T-cell (primary cell): ENCODE measurements at places on chromosomes 1 and 21.

DNA sequence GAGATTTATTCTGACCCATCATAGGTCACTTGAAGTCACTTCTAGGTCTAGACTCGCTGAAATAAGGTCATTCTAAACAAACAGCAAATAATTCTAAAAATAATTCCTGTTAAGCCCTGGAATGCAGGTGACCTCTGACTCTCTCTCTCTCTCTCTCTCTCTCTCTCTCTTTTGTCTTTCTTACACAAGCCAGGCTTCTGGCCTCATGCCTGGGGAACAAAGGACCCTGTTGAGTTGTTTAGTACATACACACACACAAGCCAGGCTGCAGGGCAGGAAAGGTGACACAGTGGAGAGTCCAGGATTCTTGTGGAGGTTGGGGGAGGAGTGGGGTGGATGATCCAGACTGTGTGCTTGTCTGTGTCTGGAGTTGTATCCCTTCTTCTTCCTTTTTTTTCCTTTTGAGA lies 4.0 kb upstream of the MEX3A start:
- no peak overlapping the region for H3K4me3 ChIP-seq
- no peak overlapping the region for H3K27ac ChIP-seq
- no peaks in the 10 kb centered on the region for H3K36me3 ChIP-seq
- peaks cover 77% of the 10 kb centered on the region for H3K27me3 ChIP-seq
- DNase-seq = no peak
- H3K4me1 ChIP-seq = peaks cover 29% of the 10 kb centered on the region

GRCh38 chr1:65075123-65075976 lies 72.7 kb upstream of the AK4 start:
- peaks cover 3% of the 10 kb centered on the region for H3K27me3 ChIP-seq
- H3K27ac ChIP-seq = no peak overlapping the region
- H3K4me3 ChIP-seq = no peak overlapping the region
- H3K36me3 ChIP-seq = no peaks in the 10 kb centered on the region

GRCh38 chr1:205258261-205258691 lies 30.5 kb downstream of the TMCC2 start:
- H3K27ac ChIP-seq = no peak overlapping the region
- DNase-seq = no peak
- H3K36me3 ChIP-seq = no peaks in the 10 kb centered on the region
- no peaks in the 10 kb centered on the region for H3K27me3 ChIP-seq
- peaks cover 12% of the 10 kb centered on the region for H3K4me1 ChIP-seq

DNA sequence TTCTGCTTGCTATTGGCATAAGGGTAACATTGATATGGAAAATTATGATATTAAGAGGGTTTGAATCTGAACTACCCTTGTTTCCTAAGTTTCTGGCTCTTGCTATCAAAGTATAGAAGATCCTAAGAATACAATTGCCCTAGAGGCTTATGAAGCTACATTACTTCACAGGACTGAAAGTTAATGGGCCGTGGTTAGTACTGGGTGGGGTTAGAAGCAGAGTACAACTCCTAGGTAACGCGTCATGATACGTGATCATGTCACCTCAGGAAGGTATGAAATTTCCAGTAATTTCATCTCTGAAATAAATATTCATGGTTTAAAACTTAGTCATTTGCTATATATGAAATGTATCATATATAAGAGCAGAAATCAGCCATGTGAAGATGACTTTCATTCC lies 743.8 kb upstream of the NEGR1 start:
- H3K4me1 ChIP-seq = no peaks in the 10 kb centered on the region
- H3K27ac ChIP-seq = no peak overlapping the region
- no peaks in the 10 kb centered on the region for H3K27me3 ChIP-seq
- no peaks in the 10 kb centered on the region for H3K36me3 ChIP-seq

GRCh38 chr1:108208724-108209446 lies 8.7 kb upstream of the SLC25A24 start:
- H3K27me3 ChIP-seq = peaks cover 12% of the 10 kb centered on the region
- no peak for DNase-seq
- H3K27ac ChIP-seq = no peak overlapping the region
- H3K4me1 ChIP-seq = peaks cover 4% of the 10 kb centered on the region

DNA sequence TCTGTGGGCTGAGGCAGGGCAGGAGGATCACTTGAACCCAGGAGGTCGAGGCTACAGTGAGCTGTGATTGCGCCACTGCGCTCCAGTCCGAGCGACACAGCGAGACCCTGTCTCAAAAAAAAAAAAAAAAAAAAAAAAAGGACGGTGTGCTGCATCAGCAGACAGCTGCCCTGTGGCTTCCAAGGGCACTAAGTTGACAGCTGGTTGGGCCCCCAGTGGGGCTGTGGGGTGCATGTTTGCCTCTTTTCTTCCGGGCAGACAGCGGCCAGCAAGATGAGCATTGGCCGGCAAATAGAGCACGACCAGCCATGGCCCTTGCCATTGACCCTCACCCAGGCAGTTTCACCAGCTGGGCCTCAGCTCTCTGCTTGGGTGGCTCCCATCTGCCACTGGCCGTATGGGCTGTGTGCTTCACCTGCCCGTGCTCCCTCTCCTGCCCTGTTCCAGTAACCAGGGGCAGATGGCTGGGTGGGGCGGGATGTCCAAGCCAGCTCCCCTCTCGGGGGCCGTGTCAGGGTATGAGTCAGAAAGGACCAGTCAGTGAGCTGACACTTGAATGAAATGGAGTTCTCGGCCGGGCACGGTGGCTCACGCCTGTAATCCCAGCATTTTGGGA lies 12.3 kb upstream of the SLC25A34 start:
- DNase-seq = no peak
- no peak overlapping the region for H3K4me3 ChIP-seq
- H3K27me3 ChIP-seq = no peaks in the 10 kb centered on the region
